ENCODE measurements at places on chromosomes 7 and 10. TPM values are rescaled to one million over a fixed set of nuclear protein-coding genes. Genes with fewer than 3 reads are reported as not detected.

The CUEDC2 gene
- total RNA-seq = 49.1 TPM

The STEAP1 gene
- 12.5 TPM for total RNA-seq

The SH2D4B gene
- total RNA-seq = not detected

The CYP2C19 gene
- total RNA-seq = not detected

The CTAGE4 gene
- not detected for total RNA-seq

The SFTPA2 gene
- not detected for total RNA-seq

The TES gene
- 65.9 TPM for total RNA-seq

The LOXL4 gene
- 240 TPM for total RNA-seq

The NANOS1 gene
- 0.23 TPM for total RNA-seq

The FKBP9 gene
- total RNA-seq = 320 TPM

The INMT gene
- 0.30 TPM for total RNA-seq

The TLX1 gene
- not detected for total RNA-seq

The GALNT17 gene
- total RNA-seq = not detected

The RAB19 gene
- total RNA-seq = not detected

The HIPK2 gene
- 35.9 TPM for total RNA-seq

The TLL2 gene
- 0.60 TPM for total RNA-seq

The ADAM12 gene
- 360 TPM for total RNA-seq

The CLEC5A gene
- total RNA-seq = not detected

The PNLIPRP3 gene
- total RNA-seq = not detected

The ACSM6 gene
- not detected for total RNA-seq

The SORBS1 gene
- total RNA-seq = 20.9 TPM
